ENCODE measurements at places on chromosomes 4 and X. TPM values are rescaled to one million over a fixed set of nuclear protein-coding genes. Genes with fewer than 3 reads are reported as not detected.

FGFR3 gene
- total RNA-seq: 2.3 TPM

MSANTD1 gene
- total RNA-seq: not detected

SSX5 gene
- total RNA-seq: not detected

FREM3 gene
- not detected for total RNA-seq

ZNF827 gene
- 18.6 TPM for total RNA-seq

ARHGAP6 gene
- 5.6 TPM for total RNA-seq

F8A3 gene
- 14.3 TPM for total RNA-seq

TRIM75 gene
- not detected for total RNA-seq

ARHGAP36 gene
- not detected for total RNA-seq

SSX4 gene
- not detected for total RNA-seq

CLDN22 gene
- not detected for total RNA-seq

MAGEE1 gene
- total RNA-seq: 2.9 TPM

PARM1 gene
- total RNA-seq: 43.3 TPM

- no peak for DNase-seq
These were observed 173.6 kb upstream of the SFRP2 start for GRCh38 chr4:153962311-153963039.

DNA sequence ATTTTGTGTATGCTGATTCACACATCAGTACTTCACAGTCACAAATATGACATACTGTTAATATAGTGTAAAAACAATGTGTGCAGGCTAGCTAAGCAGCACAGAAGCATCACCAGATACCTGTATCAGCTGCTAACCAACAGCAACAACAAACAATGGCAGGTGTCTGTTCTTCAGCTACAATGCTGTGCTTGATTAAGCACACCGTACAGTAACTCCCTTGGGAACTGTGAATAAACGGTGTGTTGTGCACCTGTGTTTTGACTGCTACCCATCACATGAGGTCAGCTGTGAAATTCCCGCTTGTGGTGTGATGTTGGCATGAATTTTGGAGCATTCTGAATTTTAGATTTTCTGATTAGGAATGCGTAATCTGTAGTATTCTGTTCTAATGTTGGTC lies 379.7 kb upstream of the FAT1 start:
- no peak for DNase-seq

DNA sequence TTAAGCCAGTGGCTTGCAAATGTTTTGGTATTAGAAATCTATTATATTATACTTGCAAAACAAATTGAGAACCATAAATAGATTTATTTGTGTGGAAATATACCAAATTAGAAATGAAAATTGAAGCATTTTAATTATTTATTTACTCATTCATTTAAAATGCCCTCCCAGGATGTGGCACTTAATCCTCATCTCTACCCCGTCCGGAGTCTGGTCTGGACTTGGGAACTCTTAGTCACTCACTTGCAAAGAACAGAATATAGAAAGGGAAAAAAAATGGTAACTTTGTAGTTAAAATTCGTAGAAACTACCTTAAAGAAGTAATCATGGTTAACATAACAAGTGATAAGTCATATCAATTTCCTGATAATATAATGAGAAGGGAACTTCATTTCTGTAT lies 775.9 kb upstream of the INTU start:
- no peak for DNase-seq

GRCh38 chrX:131544218-131544617 lies 344 bp downstream of the OR13H1 start:
- DNase-seq: no peak

DNA sequence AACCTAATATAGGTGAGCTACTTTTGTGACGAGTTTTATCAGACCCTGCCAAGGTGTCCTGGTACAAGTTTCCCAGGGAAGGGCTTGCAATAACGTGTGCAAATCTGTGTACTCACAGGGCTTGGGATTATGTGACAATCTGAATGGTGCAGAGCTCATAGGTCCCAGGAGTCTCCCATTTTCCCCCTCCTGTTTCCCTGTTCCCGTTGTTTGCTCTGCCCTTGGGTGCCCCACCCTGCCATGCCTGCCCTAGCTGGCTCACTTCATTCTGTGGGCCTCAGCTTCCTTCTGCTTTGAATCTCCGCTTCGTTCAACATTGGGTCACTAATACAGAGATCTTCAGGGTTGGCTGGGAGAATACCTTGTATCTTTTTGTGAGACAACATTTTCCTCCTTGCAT lies 90.3 kb upstream of the HPF1 start:
- no peak for DNase-seq

DNA sequence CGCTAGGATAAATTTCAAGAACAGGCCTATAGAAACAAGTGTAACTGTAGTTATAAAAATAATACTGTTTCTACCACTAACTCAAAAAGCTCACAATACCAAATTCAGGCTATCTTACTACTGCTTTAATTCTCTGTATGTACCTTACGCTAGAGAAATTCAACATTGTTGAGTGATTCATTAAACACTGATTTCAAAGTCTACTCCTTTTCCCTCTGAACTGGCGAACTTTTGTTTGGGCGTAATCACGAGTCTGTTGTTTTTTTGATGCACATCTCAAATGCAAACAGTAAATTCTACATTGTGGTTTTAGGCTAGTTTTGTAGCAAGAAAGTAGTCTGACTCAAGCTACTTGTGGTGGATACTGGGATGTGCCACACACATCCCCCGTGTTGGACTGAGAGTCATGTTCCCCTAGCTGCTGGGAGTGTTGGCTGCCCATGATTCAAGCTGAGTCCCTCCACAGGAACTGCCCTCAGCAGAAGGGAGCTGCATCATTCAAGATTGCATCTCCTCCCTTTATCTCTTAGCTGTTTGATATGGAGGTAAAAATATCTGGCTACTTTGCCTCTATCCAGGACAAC lies 406.1 kb downstream of the RAPGEF2 start:
- DNase-seq: no peak

DNA sequence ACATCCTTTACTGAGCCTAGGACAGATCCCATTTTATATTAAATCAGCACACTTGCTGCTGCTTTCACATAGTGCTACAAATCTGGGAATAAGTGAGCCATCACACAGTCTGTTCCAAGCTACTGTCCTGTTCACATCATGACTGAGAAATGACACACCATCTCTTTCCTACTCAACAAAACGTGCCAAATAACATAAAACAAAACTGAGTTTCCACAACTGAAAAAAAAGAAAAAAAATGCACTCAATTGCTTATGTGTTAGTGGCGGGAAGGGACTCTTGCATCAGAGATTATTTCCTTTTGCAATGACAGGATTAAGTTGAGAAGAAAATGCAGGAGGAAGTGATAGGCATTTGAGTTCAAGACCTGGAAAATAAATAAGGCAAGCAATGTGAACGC lies 109.0 kb downstream of the SHROOM4 start:
- DNase-seq: no peak

DNA sequence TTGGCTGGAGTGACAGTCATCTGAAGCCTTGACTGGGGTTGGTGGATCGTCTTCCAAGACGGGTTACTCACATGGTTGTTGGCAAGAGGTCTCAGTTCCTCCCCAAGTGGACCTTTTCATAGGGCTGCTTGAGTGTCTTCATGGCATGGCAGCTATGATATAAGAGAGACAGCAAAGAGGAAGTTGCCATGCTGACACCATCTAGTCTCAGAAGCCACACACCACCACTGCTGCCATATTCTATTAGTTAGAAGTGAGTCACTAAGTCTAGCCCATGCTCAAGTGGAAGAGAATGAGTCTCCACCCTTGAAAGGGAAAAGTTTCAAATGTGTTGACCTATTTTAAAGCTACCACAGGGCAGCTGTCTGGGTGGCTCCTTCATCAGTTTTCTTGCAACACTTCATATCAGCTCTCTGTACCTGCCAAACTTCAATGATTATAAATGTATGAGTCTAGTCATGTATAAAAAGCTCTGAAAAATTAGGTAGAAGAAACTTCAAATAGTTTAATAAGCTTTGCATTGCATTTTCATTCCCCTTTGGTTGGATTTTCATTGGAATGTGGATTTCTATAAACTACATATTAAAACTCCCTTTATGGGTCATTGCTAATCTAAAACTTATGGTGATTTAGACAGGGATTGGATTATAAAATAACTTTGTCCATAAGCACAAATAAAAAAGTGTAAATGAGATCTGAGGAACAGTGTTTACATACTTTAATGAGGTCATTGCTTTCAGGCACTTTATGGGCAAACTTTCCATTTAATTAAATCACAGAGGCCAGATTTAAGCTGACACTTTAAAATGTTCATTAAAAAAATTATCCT lies 68.0 kb upstream of the ATXN3L start:
- DNase-seq: no peak

- DNase-seq: no peak
These were observed 160.5 kb downstream of the RASL11B start for GRCh38 chr4:53022513-53023100.

- DNase-seq: no peak
These were observed 64.2 kb downstream of the MAGEA10 start for GRCh38 chrX:152074163-152074562.

DNA sequence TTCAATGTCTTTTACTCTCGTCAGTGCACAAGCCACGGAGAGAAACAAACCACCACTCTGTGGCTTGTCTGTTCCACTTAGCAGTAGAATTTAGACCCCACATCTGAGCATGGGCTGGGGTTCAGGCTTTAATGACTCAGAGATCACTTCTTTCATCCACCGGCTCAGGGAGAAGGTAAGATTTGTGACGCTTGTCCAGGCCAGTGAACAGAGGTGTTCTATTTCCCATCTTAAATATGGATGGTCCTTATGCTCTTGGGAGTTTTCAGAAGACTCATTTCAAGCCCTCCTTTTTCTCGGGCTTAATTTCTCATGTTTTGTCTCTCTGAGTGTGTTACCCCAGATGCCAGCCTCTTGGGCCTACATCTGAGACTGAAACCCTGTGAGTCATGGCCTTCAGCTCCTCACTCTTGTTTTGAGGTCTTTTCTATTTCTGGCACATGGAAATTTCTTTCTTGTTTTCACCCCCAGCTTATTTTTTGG lies 127.4 kb upstream of the SFRP2 start:
- no peak for DNase-seq

GRCh38 chr4:99753931-99754330 lies 62.7 kb upstream of the DAPP1 start:
- DNase-seq: no peak

DNA sequence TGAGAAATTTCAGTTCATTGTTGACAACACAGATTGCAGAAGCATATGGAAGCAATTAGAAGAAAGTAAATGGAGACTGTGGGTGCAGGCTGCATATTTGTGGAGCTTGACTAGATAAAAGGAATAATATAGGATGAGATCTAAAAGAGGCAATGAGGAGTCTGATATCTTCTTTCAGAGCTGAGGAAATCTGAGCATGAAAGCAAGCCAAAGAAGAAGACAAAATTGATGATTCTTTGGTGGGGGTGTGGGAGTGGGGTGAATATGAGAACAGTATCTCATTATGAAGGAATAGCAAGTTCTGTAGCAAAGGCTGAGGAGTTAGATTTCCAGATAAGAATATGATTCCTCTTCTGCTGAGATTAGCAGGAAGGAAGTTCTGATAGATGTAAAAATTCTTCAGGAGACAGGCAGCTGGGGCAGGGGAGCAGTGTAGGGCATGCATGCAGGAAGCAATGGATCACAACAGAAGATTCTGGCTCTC lies 6.1 kb upstream of the PDHA2 start:
- DNase-seq: no peak

DNA sequence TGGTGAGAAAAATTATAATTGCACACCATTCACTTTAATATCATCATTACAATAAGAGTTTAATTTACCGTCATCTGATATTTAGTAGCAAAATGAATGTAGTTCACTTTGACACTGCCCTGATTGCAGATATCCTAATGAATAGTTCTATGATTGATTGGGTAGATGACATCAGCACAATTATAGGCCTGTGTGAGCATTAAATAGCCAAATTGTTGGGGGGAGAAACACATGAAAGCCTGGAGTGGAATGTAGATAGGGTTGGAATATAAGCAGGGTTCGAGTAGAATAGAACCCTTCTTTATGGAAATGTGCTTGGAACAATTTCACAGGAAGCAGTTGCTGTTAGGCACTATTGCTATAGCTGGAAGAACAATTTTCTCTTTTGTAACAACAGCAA lies 1526.2 kb downstream of the RPA4 start:
- DNase-seq: no peak

- DNase-seq: no peak
These were observed 120.4 kb downstream of the ARAP2 start for GRCh38 chr4:36123906-36124305.

- DNase-seq: peak; percentile 18
These were observed 5.3 kb downstream of the NAT8L start for GRCh38 chr4:2064276-2064991.

DNA sequence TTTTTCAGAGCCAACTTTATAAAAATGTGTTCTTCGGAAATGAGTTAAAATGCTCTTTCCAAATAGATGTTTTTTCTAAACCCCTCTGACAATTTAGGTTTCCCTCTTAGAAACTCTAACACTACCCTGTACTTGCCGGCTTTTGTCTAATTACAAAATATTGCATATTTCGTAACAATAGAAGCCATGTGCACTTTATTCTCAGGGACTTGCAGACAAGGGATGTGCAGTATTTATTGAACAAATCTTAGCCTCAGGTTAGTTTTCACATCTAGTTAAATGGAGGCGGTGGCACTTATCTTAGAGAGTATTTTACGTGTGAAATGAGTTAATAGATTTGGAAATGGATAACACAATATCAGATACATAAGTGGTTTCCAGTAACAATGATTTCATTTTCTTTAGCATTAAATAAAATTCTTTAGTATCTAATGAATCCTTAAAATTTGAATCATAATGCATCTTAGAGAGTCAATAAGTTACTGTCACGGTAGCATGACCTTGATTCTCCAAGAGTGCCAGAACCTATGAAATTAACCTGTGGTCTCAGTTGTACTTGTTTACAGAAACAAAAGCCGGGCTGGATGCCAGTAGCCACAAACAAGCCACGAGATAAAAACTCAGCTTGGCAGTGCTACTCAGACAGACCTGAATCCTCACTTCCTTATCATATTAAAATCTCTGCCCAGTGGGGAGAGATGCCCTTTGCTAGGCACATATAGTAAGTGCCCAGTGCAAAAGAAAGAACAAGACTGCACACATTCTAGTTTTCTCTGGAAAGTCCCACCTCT lies 772 bp upstream of the PABPC4L start:
- no peak for DNase-seq

- no peak for DNase-seq
These were observed 149.1 kb downstream of the MAGEB17 start for GRCh38 chrX:16316331-16316730.

DNA sequence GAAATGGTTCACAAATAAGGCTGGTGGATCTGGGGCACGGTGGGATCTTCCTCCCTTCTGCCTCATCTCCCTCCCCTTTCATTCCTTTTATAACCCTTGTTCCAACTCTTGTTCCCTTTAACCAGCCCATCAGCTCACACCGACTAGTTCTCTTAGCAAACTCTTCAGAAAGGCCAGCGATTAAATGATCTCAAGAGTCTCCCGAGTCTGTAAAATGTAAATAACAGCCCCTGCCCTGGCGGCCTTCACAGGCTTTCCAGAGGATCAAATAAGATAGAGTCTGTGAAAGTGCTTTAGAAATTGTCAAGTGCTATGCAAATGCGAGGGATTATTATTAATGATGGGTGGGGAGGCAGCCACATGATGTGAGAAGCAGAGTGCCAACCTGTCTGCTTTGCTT lies 27.1 kb downstream of the TSC22D3 start:
- DNase-seq: no peak

DNA sequence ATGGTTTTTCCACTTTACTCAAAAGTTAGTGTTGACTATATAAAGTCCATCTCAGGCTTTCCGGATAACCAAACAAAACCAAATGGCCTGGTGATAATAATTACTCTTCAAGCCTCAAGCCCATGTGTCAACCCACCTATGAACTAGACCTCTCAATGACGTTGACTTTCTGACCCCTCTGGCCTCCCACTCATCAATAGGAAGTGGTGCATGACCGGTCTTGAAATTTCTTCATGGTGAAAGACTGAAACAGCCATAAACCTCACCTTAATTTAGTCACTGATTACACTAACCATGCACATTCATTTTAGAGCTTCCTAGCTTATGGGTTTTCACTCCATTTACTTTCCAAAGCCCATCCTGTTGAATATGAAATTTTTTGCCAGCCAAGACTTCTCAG lies 276.0 kb downstream of the KLHL13 start:
- DNase-seq: no peak

Data from heart left ventricle (tissue), 16 donors.